ENCODE measurements at places on chromosomes 4 and X.
A peak's percentile ranks its signal among the peaks of the same experiment; 100 is the strongest.

GRCh38 chr4:139300431-139301112 is 733 bp upstream of the NAA15 start:
- peak; percentile 47 for DNase-seq

- DNase-seq, result no peak
Measured at GRCh38 chrX:110327336-110327735, 9.5 kb upstream of the AMMECR1 start.

GRCh38 chr4:105350859-105351490 is 122.9 kb downstream of the PPA2 start:
- no peak for DNase-seq

DNA sequence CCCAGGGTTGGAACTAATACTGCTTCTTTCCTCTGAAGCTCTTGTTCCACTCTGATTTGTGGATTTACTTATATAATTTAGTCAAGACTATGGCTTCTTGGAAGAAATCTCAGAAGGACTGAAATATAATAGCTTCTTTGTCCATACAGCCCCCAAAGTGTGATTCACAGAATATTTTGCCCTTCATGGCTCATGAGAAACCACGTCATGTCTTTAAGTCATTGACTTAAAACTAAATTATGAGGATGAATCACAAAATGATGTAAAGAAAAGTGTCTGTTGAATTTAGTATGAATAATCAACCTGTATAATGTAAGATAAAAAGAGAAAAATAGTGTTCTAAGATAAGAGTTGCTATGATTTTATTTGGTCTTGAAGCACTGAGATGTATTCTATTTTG is 43.3 kb upstream of the AGA start:
- DNase-seq, result peak; percentile 30

DNA sequence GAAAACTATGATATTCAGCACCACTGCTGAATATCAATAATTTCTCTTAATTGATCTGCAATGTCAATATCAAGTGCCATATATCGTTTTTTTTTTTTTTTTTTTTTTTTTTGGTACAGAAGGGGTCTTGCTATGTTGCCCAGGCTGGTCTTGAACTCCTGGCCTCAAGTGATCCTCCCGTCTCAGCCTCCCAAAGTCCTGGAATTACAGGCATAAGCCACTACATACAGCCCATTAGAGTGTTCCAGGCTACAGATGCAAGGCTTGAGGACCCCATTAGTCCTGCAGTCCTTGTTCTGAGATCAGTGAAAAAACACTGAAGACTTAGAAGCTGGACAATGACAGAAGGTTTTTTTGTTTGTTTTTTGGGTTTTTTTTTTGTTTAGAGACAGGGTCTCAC is 48.3 kb downstream of the PPP3CA start:
- no peak for DNase-seq

GRCh38 chr4:85815796-85816459 is 341.0 kb downstream of the ARHGAP24 start:
- DNase-seq, result no peak

DNA sequence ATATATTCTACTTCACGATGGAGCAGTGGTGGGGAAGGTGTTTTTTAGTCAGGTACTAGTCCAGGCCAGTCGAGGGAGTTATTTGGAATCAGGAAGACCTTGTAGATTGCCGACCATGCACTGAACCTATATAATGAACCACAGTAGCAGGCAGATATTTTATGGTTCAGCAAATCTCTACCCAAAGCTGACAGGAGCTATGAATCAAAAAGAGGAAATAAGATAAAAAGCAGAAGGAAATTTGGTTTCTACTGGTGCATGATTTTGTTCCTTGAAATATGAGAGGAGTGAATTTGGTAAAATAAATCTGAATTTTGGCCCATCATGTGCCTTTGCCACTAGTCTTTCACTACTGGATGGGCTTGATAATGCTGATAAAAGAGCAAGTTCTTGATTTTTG is 924.3 kb upstream of the DIAPH2 start:
- no peak for DNase-seq

- no peak for DNase-seq
Measured at GRCh38 chr4:134276476-134276875, 74.9 kb upstream of the PABPC4L start.

DNA sequence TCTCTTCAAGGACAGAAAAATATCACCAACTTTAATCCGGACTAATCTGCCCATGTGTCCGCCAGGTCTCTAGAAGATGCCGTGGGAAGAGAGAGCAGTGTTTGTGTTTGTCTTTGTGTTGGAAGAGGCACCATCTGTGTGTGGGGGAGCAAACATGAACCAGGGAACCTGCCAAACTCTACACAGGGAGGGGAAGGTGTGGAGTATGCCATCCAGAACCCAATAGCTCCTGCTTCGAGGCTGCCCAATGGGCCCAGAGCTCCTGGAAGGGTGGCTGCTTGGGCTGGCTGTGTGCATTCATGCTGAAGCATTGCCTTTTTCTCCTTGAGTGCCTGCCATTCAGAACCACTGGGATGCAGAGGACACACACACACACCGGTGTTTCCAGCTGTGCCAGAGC is 536.2 kb downstream of the MID1IP1 start:
- DNase-seq, result no peak

DNA sequence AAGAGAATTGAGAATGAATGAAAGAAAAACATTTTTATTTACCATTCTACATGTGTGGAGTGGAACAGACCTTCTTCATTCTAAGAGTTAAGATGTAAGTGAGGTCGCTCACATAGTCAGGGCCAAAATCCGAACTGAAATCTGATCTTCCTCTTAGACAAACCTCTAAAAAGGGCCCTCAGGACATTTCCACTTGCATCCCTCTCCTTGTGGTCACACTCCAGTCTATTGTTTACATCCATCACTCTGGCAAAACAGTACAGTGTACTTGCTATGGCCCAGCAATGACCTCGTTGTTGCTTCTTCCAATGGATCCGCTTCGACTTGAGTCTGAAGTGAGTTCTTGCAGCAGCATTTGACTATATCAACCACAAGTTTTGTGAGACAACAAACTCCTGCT is 54.2 kb downstream of the MOSPD2 start:
- DNase-seq, result no peak

DNA sequence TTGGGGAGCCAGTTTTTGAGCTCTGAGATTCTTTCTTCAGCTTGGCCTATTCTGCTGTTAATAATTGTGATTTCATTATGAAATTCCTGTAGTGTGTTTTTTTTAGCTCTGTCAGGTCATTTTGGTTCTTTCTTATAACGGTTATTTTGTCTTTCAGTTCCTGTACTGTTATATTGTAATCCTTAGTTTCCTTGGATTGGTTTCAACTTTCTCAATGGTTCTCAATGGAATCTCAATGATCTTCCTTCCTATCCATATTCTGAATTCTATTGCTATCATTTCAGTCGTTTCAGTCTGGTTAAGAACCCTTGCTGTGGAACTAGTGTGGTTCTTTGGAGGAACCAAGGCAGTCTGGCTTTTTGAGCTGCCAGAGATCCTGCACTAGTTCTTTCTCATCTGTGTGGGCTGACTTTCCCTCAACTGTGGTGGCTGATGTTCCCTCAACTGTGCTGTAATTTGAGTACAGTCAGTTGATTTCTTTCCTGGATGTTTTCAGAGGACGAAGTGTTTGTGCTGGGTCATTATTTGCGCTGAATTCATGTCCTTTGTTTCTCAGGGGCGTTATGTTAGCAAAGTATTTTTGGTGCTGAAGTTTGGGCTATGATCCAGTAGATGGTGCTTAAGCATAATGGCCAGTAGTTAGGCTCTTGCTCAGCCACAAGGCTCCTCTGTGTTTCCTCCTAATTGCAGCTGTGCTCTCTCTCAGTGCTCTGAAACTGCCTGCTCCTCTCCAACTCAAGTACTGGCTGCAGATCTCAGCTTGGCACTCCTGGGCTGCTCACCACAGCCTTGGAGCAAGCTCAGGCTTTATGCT is 27.5 kb downstream of the ENPEP start:
- DNase-seq, result no peak

DNA sequence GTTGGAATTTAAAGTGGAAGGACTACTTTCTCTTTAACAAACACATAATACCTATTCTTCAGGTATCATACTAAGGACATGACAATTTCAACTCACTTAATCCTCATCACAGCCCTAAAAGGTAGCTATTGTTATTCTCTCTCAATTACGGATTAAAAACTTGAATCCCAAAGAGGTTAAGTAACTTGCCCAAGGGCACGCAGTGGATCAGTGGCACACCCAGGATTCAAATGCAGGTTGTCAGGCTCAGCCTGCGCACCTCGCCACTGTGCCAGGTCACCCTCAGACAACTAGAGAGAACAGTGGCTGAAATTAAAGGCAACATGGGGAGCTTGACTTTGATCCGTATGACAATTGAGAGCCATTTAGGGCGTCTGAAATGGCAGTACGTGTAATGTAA is 67.6 kb downstream of the MFAP3L start:
- no peak for DNase-seq

GRCh38 chrX:150989420-150989819 is 6.3 kb downstream of the HMGB3 start:
- no peak for DNase-seq

DNA sequence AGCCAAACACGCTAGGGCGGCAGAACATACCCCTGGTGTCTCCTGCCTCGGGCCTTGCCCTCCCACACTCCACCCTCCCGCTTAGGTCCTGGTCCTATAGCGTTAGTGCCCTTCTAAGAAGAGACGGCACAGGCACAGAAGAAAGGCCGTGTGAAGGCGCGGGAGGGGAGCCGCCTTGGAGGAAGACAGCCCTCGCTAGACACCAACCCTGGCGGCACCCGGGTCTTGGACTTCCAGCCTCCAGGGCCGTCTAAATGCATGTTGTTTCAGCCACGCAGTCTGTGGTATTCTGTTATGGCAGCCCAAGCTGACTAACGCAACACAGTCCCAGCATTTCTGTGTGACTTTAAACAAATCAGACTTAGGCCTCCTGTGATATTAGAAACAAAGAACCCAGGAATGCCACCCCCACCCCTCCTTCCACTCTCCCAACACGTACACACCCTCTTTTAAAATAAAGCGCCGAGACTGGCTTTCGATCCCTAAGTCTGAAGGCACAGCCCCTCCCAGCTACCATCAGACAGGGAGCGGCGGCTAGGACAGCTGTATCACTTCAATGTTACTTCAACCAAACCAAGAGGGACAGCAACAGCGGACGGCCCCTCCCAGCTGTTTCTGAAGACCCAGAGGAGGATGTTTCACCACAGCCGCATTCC is 128.0 kb downstream of the AFAP1 start:
- no peak for DNase-seq

DNA sequence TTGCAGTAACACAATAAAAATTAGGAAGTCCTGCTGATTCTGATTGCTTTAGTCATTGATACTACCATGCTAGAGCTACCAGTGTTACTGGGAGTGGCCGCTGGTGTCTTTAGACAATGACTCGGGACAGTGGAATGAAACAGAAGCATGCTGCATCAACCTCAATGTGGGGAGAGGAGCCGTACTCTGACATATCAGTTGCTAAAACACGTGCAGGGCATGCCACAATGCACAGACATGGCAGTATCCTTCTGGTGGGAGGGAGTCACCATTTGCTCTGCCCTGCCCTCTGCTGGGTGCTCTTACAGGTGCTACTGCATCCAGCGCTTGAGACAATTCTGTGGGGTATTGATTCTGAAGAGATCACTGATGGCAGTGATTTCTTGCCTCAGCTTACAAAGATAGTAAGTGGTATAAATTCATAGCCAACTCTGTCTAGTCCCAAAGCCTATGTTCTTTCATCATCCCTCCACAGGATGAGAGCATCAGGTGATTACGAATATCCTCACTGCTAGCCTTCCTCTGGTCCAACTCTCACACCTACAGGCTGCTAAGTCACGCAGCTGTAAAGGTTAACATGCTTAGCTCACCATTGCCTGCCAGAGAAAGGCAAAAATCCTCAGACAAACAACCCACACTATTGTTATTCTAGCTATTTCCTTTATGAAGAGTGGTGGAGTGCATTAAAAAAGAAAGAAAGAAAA is 43.7 kb downstream of the NSG1 start:
- DNase-seq, result peak; percentile 60

- DNase-seq, result peak; percentile 48
Measured at GRCh38 chr4:177484613-177485021, 42.4 kb upstream of the AGA start.

- DNase-seq, result no peak
Measured at GRCh38 chrX:102599951-102600579, 750 bp downstream of the ARMCX5 start.

GRCh38 chrX:12249997-12250396 is 111.7 kb downstream of the FRMPD4 start:
- no peak for DNase-seq

DNA sequence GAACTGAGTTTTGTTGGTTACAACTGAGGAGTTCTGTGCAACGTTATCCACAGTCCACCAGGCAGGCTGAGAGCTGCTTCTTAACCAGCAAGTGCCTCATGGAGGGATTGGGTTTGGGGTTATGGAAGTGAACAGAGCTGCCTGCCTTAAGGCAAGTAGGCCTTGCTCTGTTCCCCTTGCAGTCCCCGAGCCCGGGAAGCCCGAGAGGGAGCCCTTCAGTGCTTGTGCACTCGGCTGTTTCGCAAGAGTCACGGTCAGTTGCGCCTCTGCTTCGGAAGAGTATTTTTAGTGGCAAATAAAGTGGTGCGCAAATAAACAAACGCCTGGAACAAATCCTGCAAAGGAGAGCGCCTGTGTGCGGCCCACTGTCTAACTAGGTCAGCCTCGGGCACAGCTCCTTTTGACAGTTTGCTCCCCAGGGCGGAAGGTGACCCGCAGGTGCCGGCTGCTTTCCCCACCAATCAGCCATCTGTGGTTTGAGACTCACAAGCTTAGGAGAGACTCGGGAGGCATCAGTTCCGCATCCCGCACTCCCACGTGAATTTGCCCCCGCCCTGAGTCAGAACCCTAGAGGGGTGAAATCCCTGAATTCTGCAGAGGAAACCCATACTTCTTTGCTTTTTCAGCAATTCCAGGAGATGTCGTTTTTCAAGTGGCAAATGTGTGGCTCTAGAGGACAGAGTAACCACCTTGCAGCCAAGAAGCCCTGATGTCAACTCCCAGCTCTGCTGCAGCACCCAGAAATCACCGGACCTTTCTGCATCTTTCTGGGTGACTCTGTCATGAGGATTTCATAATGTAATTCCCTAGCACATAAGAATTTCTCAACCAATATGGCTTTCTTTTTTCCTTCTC is 56.8 kb downstream of the LGI2 start:
- DNase-seq, result no peak

DNA sequence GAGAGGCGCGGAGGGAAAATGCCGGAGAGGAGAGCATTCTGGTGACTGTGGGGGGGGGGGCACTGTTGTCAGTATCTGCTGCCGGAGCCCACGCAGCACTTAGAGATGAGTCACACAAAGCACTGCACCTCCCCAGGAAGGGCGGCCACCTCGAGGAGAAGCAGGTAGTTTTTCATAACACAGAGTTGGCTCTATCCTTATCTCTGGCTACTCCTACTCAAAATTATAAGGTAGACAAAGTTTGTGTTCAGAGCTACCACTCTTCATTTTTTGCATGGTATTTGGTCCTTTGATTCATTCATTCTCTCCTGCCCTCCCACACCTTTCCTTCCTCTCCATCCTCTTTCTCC is 76.2 kb upstream of the SCOC start:
- DNase-seq, result no peak

- DNase-seq, result peak; percentile 68
Measured at GRCh38 chr4:170388255-170388654, 298.5 kb upstream of the AADAT start.

DNA sequence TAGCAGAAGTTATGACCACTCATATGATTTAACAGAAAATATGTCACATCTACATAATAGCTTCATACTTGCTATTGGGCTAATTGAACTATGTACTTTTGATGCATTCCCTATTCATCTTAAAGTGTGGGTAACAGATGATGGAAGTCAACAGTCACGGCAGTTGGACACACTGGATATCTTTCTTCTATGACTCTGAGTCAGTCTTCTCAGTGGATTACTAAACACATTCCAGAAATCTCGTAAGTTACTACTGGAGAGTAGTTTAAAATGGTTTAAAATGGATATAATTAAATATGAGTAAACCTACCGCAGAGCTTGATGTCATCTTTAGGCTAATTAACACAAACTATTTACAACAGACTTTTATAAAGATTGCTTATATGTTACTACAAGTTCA is 30.1 kb upstream of the CFAP299 start:
- DNase-seq, result peak; percentile 66
